GM04504 (cell line): ENCODE measurements at places on chromosomes 13 and 19.

GRCh38 chr19:37954421-37954874 is 47.4 kb downstream of the SIPA1L3 start:
- no peak for DNase-seq

DNA sequence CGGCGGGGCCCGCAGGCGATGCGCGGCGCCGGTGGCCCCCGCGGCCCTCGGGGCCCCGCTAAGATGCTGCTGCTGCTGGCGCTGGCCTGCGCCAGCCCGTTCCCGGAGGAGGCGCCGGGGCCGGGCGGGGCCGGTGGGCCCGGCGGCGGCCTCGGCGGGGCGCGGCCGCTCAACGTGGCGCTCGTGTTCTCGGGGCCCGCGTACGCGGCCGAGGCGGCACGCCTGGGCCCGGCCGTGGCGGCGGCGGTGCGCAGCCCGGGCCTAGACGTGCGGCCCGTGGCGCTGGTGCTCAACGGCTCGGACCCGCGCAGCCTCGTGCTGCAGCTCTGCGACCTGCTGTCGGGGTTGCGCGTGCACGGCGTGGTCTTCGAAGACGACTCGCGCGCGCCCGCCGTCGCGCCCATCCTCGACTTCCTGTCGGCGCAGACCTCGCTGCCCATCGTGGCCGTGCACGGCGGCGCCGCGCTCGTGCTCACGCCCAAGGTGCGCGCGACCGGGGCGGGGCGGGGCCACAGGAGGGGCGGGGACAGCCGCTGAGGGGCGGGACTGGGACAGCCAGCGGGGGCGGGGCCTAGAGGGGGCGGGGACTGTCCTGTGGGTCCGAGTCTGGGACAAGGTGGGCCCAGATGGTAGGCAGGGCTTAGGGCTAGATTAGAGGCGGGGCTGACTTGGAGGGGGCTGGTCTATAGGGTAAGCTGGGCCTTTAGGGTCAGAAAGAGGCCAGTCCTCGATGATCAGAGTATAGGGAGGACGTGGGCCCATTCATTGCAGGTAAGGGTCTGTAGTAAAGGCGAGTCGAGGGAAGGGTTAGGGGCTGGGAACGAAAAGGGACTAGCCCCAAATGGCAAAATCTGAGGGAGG is 5.1 kb downstream of the GRIN2D start:
- no peak for DNase-seq

DNA sequence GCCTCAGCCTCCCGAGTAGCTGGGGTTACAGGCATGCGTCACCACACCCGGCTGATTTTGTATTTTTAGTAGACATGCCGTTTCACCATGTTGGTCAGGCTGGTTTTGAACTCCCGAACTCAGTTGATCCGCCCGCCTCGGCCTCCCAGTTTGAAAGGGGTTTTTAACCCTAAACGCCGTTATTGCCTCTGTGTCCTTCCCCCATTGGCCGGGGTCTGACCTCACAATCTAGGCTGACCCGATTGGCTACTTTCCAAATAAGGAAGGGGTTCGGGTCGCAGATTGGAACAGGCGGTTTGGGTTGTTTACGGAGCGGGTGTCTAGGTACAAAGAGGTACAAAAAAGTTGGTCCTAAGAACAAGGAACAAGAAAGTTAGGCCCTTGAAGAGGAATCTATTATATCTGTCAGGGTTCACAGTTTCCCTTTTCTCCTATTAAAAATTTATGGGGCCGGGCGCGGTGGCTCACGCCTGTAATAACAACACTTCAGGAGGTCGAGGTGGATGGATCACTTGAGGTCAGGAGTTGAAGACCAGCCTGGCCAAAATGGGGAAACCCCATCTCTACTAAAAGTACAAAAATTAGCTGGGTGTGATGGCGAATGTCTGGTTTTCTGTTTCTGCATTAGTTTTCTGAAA is 1.0 kb downstream of the ZNF253 start:
- peak; percentile 0 for DNase-seq

DNA sequence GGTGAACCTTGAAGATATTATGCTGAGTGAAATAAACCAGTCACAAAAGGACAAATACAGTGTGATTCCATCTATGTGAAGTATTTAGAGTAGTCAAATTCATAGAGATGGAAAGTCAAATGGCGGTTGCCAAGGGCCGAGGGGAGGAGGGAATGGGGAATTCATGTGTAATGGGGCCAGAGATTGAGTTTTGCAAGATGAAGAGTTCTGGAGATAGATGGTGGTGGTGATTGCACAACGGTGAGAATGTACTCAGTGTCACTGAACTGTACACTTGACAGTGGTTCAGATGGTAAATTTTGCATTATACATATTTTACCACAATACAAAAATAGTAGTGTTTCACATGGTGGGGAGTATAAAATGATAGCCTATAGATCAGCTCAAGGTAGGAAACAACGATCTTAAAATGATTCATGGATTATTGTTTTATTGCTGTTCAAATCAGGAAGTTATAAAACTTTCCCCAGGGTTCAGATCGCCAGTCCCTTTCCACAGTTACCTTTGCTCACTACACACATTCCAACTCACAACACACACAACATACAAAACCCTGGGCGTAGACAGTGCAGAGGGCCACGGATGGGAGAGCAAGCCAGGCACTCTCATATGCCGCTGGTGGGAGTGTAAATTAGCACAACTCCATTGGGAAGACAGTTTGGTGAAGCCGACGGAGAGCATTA is 219.9 kb downstream of the ZIC5 start:
- no peak for DNase-seq

GRCh38 chr13:40963927-40964326 is 55.2 kb downstream of the ELF1 start:
- DNase-seq, result no peak

GRCh38 chr19:58453743-58454142 is 2.3 kb downstream of the ZNF324B start:
- DNase-seq, result no peak

DNA sequence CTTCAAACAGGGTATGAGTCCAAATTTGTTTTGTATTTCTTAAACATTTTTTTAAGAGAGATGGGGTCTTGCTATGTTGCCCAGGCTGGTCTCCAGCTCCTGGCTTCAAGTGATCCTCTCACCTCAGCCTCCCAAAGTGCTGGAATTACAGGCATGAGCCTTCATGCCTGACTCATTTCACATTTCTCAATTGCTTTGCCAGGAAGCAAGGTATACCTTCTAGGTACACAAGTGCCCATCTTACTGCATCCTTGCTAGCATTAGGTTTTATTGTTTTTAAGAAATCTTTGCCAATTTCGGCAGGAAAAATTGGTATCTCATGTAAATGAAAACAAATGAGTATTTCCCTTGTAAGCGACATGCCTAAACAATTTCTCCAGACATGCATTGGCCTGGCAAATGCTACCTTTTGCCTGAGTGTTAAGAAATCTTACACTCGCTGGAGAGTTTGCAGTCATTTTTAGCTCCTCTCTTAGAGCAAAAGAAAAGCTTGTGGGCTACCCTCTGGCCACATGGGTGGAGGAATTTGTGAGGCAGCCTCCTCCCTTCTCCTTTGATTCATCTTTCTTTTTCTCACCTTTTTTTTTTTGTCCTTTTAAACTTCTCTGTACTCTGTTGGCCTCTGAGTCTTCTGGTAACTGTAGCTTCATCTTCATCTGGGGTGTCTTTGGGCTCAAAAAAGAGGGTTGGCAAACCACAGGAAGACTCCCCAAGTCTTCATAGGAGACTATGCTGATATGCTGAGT is 33.0 kb downstream of the ACTL9 start:
- no peak for DNase-seq

DNA sequence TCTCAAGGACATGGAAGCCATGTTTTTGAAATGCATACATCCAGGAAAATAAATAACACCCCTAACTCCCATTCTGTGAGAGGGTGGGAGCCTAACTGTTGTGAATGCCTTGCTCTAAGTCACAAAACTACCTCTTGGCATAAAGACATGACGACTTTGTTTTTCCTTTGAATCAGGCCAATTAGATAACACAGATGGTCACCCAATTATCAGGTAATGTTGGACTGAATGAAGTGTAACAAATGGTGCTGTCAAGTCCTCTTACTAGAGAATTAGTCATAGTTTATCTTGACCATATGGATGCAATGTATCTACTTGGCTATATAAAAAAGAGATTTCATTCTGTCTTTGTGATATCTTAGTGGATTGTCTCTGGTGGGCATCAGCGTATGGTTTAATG is 553.6 kb upstream of the ATXN8OS start:
- no peak for DNase-seq

- DNase-seq, result no peak
Measured at GRCh38 chr13:80901530-80901929, 560.6 kb upstream of the SPRY2 start.

- DNase-seq, result peak; percentile 63
Measured at GRCh38 chr19:3132971-3133792, 2.7 kb upstream of the GNA15 start.

GRCh38 chr13:74288361-74288911 is 154.2 kb upstream of the KLF12 start:
- no peak for DNase-seq

GRCh38 chr13:52048516-52048915 is 24.0 kb downstream of the UTP14C start:
- no peak for DNase-seq

DNA sequence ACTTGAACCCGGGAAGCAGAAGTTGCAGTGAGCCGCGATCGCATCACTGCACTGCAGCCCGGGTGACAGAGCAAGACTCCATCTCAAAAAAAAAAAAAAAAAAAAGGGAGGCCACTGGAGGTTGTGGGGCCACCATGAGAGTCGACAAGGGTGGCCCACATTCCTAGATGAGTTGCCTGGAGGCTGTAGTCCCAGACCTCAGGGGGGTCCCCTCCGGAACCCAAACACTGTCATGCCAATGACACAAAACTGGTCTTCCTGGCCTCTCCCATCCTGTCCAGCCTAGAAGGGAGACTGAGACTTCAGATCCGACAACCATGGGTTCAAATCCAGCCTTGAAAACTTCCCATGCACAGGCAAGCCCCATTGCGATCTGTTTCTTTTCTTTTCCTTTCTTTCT is 14.7 kb downstream of the SPC24 start:
- DNase-seq, result no peak

- DNase-seq, result peak; percentile 95
Measured at GRCh38 chr13:102845630-102846260, at the start of gene ERCC5. ERCC5 (plus strand) TSS chr13:102846032; CDS start chr13:102846267, 235 bp downstream.

DNA sequence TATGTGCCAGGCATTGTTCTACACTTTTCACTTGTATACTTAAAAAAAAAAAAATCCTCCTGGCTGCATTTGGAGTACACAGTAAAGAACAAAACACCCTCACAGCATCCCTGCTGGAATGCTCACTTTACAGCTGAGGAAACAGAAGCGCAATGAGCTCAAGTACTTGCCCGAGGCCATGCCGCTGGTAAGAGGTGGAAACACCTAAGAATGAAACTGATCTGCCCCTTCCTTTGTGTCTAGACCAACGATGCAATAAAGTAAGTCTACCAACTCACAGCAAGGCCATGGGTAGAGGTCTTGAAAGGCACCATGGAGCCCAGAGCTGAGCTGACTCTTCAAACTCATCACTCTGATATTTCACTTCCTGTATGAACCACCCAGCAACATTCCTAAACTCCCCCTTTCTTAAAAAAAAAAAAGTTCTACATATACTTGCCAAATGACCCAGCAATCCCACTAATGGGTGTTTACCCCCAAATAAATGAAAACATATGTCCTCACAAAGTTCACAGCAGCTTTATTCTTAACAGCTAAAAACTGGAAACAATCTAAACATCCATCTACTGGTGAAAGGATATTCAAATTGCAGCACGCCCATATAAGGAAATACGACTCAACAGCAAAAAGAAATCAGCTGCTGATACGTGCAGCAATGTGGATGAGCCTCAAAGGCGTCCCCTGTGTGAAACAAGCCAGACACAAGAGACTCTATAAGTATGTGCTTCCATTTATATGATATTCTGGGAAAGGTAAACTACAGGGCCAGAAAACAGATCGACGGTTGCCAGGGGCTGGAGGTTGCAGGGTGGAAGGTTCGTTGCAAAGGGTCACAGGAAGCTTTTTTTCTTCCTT is 236.6 kb upstream of the MAB21L1 start:
- peak; percentile 73 for DNase-seq

GRCh38 chr13:50576156-50576555 is 267.3 kb downstream of the DLEU7 start:
- no peak for DNase-seq
